ENCODE measurements at places on chromosomes 11 and 22.

DNA sequence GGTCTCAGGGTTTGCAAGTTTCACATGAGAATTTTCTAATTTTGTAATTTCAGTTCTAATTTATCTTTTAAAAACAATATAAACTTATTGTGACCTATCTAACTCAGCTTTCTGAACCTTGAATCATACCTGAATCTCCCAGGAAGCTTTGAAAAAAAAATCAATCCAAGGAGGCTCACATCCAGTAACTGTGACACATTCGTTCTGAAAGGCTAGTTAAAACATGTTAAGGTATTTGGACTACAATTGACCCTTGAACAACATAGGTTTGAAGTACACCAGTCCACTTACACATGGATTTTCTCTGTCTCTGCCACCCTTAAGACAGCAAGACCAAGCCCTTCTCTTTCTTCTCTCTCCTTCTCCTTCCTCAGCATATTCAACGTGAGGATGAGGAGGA, 40.0 kb downstream of the DDI1 start:
- DNase-seq, result no peak

DNA sequence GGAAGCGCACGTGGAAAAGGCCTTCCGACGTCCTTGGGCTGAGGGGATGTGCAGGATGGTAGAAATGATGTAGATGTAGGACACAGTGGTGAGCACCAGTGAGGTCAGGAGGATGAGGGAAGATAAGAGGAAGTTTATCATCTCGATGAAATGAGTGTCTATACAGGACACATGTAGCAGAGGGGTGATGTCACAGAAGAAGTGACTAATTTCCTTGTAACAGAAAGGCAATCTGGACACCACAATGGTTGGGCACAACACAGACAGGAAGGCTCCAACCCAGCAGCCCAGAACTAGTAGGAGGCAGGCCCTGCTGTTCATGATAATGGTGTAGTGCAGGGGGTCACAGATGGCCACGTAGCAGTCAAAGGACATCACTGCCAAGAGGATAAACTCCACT, 35.0 kb upstream of the OR6M1 start:
- no peak for DNase-seq

DNA sequence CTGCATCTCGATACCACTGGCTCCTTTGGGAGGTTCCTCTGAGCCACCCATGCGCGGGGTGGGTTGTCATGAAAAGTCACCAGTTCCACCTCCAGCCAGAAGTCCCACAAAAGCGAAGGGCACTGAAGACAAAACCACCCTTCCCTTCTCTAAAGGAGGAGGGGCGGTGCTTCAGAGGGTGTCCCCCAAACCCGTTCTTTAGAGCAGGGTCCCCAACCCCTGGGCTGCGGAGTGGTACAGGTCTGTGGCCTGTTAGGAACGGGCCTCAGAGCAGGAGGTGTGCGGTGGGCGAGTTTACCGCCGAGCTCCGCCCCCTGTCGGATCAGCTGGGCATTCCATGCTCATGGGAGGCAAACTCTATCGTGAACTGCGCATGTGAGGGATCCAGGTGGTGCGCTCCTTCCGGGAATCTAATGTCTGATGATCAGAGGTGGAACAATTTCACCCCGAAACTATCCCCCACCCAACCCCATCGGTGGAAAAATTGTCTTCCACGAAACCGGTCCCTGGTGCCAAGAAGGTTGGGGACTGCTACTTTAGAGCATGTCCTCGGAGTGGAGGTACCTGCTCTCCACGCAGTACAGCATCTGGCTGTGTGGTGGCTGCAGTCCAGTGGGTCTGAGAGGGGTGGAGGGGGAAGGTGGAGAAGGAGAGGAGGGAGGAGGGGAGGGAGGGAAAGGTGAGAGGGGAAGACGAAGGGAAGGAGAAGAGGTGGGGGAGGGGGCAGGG, 72.9 kb upstream of the SEPTIN5 start:
- no peak for DNase-seq

DNA sequence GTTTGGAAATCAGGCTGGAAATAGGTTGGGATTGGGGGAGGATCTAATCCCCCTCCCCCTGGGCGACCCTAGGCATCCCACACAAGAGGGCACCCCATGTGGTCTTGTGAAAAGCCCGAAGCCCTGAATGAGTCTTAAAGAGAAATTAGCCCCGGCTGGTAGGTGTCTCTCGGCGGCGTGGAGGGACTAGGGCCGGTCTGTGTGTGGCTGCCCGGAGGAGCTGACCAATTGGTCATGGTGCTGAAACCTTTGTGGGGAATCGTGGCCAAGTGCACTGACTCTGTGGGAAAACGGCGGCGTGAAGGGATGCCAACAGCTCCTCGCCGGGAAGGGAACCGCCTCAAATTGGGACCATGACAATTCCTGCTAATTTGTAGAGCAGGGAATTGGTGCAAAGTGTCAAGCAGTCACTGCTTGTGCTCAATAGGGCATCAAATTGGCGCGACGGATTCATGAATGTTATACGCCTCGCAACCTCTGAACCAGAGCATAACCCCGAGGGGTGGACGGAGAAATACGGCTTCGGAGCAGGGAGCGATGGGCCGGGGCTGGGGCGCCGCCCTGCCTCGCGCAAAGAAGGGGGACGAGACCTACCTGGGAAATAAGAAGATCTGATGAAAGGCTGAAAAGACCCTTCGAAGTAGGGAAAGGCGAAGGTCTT, 1.5 kb downstream of the DBX1 start:
- DNase-seq, result no peak

GRCh38 chr22:45717789-45718188, 46.2 kb downstream of the ATXN10 start:
- no peak for DNase-seq
